Hematopoietic multipotent progenitor cell treated with erythropoietin and hydrocortisone succinate and interleukin-3 and kit ligand, for 6 days (in vitro differentiated cells): ENCODE measurements at places on chromosomes 2 and 18.

GRCh38 chr2:960061-960736 is 9.6 kb downstream of the SNTG2 start:
- no peak for DNase-seq

DNA sequence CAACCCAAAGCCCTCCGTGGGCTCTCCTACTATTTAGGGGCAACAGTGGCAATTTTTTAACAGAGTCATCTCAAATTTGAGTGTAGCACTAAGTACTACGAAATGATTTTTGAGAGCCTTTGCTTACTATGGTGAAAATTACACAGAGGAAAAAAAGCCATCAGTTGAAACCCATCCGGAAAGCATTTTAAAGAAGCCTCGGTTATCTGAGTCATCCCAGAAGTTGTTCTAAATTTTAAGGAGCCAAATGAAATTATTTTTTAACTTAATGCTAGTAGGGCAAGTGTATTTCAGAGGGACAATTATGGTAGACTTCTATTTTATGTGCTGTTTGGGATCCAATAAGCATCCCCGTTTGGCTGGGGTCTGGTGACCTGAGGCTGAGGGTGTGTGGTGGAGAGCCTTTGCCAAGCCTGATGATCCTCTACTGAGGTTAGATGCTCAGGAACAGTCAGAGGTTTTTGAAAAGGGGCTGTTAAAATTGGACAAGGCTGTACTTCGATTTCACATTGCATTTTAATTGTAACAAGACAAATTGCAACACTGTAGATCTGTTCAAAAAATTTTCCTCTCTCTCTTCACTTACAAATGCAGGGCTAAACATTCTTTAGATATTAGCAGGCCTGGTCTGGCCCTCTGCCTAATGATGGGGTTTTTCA is 47.0 kb downstream of the RAPGEF4 start:
- DNase-seq, result no peak

DNA sequence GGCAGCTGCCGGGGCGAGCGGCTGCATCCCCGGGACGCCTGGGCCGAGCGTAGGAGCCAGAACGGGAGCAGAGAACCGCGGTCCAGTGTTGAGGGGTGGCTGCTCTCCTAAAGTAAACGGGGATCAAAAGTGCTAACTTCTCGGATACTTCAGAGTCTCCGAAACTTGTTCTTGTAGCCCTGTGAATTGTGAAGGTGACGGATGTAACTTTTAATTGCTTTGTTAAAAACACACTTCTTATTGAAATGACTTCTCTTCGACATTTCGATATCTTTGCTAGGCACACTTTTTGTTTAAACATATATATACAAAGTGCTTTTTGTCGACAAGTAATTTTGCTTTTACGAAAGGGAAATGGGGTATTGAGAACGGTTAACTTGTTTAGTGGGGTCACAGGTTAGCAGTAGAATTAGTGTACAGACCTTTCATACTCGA is 540 bp downstream of the ATP9B start:
- DNase-seq, result peak; percentile 40

GRCh38 chr18:8116341-8117005 is 492.8 kb upstream of the RAB12 start:
- DNase-seq, result no peak

GRCh38 chr2:191023235-191023679 is 9.3 kb upstream of the STAT1 start:
- peak; percentile 81 for DNase-seq

DNA sequence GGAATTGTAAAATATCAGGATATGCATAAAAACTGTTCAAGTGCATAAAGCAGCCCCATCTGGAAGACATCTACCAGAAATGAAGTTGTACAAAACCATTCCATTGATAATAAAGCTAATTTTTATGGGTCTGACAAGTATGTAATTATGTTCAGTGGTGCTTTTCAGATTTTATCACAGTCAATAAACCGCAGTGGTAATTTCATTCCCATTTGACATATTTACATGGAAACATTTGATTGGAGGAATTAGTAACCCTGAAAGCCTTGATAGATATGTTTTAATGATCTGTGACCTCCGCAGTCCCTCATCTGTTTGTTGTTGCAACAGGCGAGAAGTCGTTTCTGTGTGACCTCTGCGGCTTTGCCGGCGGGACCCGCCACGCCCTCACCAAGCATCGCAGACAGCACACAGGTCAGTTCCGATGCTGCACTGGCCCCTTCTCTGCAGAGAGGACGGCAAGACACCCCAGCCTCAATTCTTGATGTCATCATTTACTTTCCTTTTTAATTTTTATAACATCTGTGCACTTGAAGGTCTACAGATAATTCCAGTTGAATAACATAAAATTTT is 283.1 kb downstream of the ZNF407 start:
- no peak for DNase-seq
